ENCODE measurements at places on chromosomes 1 and 21. TPM values are rescaled to one million over a fixed set of nuclear protein-coding genes. Genes with fewer than 3 reads are reported as not detected.

The CRABP2 gene
- not detected for total RNA-seq

The FAM151A gene
- total RNA-seq: not detected

The OR10J1 gene
- total RNA-seq: not detected

The PCNX2 gene
- total RNA-seq: 3.6 TPM

The NUAK2 gene
- total RNA-seq: 3.3 TPM

The TCP10L gene
- total RNA-seq: not detected

The LAMB3 gene
- total RNA-seq: 3.8 TPM

The ANXA9 gene
- not detected for total RNA-seq

The BRINP3 gene
- total RNA-seq: not detected

The CASQ1 gene
- total RNA-seq: not detected

The IL12RB2 gene
- not detected for total RNA-seq

The TMEM51 gene
- 12.4 TPM for total RNA-seq

The FOXD2 gene
- total RNA-seq: 0.33 TPM

The KCNK1 gene
- total RNA-seq: not detected

The LAX1 gene
- total RNA-seq: 0.10 TPM

The LRRC52 gene
- not detected for total RNA-seq

The LRRC71 gene
- total RNA-seq: 0.33 TPM
